ENCODE measurements at places on chromosomes 3 and 15.

DNA sequence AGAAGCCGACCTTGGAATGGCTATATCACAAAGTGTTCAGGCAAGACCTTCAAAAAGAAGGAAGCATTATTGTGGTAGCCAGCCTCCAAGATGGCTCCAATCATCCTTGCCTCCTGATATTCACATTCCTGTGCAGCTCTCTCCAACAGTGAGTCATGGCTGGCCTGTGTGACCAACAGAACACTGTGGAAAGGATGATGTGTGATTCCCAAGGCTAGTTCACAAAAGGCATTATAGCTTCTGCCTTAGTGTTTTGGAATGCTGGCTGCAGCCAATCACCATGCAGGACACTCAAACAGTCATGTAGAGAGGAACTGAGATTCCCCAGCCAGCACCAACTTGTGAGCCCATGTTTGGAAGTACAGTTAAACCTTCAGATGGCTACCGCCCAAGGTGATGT is 102.6 kb downstream of the EFL1 start:
- DNase-seq: no peak

GRCh38 chr3:13062647-13063046 is 10.6 kb downstream of the IQSEC1 start:
- DNase-seq: no peak

- DNase-seq: no peak
These were observed 554.0 kb downstream of the NSUN3 start for GRCh38 chr3:94616833-94617232.

DNA sequence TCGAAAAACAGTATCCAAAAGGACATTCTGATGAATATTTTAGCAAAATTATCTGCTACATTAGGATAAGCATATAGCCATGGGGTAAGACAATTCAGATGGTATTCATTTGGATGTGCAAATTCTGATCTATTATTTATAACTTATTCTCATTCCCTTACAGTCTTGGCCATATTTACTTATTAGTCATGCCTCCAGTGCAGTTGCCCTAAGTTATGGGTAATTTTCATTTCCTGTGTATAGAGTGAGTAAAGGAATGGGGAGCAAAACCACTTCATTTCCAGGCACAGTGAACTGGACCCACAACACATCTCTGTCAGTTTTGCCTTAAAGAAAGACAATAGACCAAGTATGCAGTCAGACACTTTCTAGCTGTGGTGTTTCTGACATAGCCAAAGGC is 134.3 kb downstream of the POLQ start:
- DNase-seq: no peak

GRCh38 chr15:67196672-67197363 is 57.6 kb downstream of the AAGAB start:
- no peak for DNase-seq

- no peak for DNase-seq
These were observed 254.2 kb downstream of the TUSC7 start for GRCh38 chr3:116963802-116964201.

- DNase-seq: no peak
These were observed 44.6 kb downstream of the BDH1 start for GRCh38 chr3:197511130-197511529.

GRCh38 chr3:196272826-196273225 is 14.7 kb downstream of the PCYT1A start:
- no peak for DNase-seq

DNA sequence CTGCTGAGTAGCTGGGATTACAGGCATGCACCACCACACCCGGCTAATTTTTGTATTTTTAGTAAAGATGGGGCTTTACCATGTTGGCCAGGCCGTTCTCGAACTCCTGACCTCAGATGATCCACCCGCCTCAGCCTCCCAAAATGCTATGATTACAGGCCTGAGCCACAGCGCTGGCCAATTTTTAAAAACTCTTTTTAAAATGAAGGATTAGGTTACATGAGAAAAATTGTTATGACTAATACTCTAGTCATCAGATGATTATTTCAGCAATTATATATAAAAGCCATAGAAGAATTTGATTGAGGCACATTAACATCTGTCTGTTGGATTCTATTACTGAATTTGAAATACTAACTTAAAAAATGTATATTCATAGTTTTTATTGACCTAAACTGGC is 134.1 kb upstream of the MNS1 start:
- no peak for DNase-seq

DNA sequence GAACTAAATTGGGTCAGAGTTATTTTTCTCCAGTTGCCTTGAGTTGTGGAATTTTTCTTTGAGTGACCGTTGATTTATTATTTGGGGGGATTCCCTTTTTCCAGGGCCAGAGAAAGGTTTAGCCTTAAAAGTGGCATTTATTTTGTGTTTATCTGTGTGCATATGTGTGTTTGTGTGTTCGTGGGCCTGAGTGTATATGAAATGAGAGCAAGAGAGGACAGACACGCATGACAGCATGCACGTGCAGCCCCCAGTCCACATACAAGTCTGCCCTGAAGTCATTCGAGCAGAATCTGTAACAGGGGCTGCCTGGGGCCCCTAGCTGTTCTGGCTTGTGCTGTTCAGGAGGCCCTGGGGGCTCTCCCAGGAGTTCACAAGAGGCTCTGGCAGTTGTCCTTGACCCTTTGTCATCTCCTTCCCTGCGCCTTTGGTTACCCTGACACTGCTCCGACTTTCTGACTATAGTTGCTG is 18.3 kb upstream of the TRAK1 start:
- no peak for DNase-seq

DNA sequence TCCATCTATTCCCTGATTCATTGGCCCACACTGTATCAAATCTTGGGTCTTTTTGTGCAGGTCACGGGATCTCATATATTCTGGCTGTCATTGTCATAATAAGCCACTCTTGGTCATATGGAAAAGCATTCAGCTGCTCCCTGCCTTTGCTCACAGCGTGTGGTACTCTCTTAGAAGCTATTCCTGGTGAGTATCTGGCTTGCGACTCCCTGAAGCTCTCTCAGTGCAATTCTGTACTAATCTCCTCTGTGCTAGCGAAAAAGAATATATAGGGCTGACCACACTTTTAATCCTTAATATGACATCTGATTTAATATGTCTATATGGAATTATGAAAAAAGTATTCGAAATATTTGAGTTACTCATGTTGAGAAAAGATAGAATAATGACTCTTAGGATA is 440.8 kb upstream of the GBE1 start:
- no peak for DNase-seq

- DNase-seq: peak; percentile 50
These were observed 100.5 kb upstream of the ZBED2 start for GRCh38 chr3:111695636-111696117.

DNA sequence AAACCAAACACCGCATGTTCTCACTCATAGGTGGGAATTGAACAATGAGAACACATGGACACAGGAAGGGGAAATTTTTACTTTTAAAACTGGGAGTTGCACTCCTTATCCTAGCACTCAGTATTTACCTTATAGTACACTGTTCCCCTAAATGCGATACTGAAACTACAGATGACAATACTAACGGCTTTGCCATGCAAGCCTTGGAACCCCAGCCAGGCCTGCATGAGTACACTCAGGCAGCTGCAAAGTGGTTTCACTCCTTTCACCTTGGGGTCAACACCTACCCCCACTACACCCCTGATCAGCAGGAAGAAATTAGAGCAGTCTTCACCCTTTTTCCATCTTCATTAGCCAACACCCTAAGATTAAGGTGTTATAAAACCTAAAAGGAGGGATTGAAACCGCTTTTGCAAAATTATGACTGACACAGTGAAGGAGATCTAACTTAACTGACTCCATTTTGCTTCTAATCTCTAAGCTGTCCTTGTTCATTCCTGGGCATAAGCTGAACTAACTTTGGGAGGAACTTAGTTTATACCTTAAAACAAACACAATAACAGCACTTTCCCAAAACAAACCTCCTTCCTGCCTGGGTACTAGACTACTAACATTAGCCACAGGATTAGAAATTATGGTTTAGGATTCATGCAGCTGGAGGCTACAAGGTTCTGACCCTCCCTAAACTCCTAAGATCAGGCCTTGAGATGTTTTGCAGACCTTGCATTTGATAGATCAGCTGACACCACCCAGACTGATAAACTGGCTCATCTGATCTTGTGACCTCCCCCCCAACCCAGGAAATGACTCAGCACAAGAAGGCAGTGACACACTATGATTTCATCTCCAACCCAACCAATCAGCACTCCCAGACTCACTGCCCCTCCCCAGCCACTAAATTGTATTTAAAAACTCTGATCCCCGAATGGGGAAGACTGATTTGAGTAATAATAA is 452.1 kb upstream of the PPP2R3A start:
- DNase-seq: peak; percentile 86

- no peak for DNase-seq
These were observed 437.3 kb downstream of the TBL1XR1 start for GRCh38 chr3:176759815-176760506.

DNA sequence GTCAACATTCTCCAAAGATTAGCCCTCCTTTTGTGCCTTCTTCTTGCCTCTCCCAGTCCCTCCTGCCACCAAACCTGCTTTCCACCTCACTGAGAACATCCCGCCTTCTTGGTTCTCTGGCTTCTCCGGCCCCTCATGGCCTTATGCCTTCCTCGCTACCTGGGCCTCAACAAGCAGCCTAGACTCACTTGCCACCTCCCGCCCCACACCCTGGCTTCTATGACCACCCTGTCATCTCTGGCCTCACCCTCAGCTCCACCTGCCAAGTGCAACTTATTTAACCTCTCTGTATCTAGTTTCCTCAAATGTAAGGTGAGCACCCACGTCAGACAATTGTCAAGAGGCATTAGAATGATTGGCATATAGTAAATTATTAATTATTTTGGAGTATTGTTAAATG is 68.8 kb upstream of the MEX3B start:
- no peak for DNase-seq

GRCh38 chr3:45056608-45057301 is 30.7 kb downstream of the CLEC3B start:
- no peak for DNase-seq

DNA sequence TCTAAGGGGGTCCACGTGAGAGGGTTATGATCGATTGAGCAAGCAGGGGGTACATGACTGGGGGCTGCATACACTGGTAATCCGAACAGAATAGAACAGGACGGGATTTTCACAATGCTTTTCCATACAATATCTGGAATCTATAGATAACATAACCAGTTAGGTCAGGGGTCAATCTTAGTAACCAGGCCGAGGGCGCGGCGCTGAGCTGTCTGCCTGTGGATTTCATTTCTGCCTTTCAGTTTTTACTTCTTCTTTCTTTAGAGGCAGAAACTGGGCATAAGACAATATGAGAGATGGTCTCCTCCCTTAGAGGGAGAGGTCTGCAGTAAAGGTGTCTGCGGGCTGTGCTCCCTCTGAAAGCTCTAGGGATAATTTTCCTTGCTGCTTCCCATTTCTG is 261.3 kb downstream of the XXYLT1 start:
- DNase-seq: no peak

GRCh38 chr3:183265157-183265642 is 12.1 kb downstream of the B3GNT5 start:
- DNase-seq: no peak

DNA sequence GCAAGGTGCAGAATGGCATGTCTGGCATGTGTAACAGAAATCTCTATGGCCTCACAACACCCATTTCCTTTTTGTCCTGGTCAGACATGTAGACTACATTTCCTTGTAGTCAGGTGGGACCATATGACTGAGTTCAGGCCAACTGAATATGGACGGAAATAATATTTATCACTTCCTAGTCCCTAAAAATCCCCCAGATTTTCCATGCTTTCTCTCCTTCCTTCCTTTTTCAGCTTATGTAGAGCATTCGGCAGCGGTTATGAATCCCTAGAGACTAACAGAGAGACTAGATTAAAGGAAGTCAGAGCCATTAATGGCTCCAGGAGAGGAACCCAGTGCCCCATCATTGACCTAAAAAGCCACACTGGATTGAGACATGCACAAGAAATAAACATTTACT is 35.8 kb downstream of the SLC9A9 start:
- no peak for DNase-seq

DNA sequence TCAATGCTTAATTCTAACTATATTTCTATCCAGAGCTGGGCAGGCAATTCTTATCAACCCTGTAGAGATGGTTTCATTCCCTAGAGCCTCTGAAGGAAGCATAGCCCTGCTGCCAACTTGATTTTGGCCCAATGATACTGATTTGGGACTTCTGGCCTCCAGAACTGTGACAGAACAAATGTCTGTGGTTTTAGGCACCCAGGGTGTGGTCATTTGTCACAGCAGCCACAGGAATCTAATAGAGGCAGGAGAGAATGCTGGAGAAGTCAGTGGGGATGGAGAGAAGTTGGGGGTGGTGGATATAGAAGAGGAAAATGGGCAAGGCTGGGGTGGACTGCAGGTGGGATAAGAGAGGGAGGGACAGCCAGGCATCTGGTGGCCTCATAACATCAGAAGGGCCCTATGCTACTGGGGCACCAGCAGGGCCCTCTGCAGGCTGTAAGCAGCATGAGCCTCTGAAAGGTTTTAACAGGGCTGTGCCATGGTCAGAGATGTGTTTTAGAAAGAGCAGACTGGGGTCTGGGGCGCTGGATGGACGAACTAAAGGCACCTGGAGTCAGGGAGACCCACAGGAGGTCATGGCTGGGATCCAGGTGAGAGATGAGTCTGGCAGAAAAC is 19.8 kb downstream of the MRPS11 start:
- no peak for DNase-seq

GRCh38 chr3:14438929-14439328 is 36.5 kb downstream of the SLC6A6 start:
- no peak for DNase-seq

- DNase-seq: no peak
These were observed 28.8 kb downstream of the SMAD3 start for GRCh38 chr15:67094001-67094826.

DNA sequence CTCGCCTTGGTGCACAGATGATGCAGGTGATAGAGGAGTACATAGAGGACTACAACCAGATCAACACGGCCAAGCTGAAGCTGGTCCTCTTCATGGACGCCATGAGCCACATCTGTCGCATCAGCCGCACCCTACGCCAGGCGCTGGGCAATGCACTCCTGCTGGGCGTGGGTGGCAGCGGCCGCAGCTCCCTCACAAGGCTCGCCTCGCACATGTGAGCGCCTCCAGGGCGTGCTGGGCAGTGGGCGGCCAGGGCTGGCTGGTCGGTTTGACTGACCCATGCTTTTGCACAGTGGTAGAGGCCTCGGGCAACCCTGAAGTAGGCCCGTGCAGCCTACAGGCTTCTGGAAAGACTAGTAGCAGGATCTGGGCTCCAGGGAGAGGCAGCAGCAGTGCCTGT is 63.3 kb downstream of the SEMA3G start:
- DNase-seq: no peak

GRCh38 chr3:165617134-165617533 is 220.1 kb downstream of the BCHE start:
- no peak for DNase-seq

DNA sequence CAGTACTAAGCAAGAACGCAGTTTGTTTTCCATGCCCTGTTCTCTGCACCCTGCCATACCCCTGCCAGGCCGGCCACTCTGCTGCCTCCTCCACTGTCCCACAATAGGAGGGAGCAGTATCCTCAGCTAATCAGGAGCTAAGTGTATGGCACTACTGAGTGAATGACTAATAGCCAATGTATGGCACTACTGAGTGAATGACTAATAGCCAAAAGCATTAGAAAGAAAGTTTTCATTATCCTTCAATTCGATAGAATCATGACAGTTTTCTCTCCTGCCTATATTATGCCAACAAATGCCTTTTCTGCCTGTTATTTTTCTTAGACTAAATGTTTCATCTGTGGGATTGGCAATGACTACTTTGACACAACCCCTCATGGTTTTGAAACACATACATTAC is 107.5 kb upstream of the CHRM5 start:
- peak; percentile 61 for DNase-seq

GRCh38 chr3:40763807-40764206 is 239.0 kb downstream of the ZNF621 start:
- no peak for DNase-seq

All from COLO829 (cell line).